ENCODE measurements at places on chromosomes 11 and 22.

DNA sequence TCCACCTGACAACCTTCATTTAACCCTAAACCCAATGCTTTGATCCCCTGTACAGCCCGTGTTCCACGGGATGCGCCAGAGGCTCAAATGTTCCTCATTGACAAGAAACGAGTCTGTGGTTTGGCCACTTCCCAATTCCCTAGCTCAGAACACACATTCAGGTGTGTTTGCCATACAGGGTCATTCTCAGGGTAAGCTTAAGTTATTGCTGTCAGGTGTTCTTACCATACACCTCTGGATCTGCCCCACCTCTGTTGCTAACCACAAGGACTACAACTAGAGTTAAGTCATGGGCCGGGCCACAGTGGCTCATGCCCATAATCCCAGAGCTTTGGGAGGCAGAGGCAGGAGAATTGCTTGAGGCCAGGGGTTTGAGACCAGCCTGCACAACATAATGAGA, 45.6 kb upstream of the POLD3 start:
- DNase-seq = no peak

DNA sequence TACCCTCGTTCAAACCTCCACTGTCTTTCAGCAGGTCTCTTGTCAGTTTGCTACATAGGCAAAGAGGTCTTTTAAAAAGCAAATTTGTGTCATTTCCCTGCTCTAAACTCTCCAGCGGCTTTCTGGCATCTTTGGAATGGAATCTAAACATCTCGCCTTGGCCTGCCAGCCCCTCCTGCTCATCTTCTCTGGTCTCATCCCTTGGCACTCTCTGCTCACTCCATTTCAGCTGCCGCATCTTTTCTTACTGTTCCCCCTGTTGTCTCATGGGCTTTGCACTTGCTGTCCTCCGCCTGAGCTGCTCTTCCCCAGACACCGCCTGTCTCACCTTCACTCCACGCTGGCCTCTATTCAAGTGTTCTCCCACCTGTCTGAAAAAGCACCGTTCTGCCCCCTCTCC, 46.6 kb downstream of the BMAL1 start:
- no peak for DNase-seq

DNA sequence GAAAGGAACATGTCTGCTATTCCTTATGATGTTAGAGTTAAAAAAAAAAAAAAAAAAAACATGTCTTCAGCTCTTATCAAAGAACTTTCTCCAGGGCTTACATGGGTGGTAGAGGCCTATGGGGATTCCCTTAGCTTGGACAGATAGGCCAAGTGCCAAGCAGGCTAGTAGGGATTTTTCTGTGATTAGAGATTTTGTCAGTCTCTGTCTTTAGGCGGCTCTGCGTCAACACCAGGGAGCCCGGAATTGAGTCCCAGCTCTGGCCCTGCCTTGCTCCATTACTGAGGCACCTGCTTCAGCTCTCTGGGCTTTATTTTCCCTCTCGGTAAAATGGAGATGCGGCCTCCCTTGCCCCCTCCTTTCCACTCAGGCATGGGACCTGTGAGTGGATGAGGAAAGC, 13.1 kb downstream of the CRY2 start:
- DNase-seq = no peak

- DNase-seq = no peak
These were observed 276.5 kb downstream of the ETS1 start for GRCh38 chr11:128310676-128311445.

DNA sequence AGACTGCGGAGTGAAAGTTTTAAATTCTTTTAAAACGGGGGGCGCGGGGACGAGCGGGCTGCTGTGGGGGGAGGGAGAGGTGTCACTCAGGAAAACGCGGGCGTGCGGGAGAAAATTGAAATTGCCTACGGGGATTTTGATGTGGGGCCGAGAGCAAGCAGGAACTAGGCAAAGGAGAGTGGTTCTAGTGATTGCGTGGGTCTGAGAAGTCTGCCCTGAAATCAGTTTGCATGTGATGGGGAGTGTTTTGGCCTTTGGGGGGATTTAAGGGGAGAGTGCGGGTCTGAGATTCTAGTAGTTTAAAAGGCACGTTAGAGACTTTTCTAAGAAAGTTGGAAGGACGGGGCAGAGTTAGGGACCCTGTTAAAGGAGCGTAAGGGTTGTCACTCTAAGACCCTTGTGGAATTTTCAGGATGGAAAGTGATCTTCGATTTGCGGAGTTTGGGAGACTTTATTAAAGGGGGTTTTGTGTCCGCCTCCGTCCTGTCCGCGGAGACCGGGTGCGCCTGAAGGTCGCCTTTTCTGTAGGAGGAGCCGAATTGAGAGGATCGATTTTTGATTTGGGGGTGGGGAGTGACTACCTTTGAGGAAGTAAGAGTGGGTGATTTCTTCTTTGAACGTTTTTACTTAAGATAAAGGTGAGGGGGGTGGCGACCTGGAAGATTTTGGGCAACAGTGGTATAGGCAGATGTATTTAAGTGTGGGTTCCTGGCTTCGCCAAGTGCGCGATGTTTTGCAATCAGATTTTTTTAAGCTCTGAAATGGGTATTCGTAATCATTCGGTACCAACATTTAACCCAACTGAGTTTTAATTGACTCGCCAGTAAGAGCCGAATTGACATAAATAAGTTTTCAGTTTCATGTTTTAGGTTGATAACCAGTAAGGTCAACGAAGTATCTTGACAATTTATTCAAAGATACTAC, 1.1 kb downstream of the EED start:
- no peak for DNase-seq

All from DMS 273 treated with DMSO at 0.1 percent for 48 hours (cell line).